ENCODE measurements at places on chromosomes 16 and 17.

- DNase-seq: no peak
Measured at GRCh38 chr17:63382826-63383225, 63.3 kb downstream of the CYB561 start.

DNA sequence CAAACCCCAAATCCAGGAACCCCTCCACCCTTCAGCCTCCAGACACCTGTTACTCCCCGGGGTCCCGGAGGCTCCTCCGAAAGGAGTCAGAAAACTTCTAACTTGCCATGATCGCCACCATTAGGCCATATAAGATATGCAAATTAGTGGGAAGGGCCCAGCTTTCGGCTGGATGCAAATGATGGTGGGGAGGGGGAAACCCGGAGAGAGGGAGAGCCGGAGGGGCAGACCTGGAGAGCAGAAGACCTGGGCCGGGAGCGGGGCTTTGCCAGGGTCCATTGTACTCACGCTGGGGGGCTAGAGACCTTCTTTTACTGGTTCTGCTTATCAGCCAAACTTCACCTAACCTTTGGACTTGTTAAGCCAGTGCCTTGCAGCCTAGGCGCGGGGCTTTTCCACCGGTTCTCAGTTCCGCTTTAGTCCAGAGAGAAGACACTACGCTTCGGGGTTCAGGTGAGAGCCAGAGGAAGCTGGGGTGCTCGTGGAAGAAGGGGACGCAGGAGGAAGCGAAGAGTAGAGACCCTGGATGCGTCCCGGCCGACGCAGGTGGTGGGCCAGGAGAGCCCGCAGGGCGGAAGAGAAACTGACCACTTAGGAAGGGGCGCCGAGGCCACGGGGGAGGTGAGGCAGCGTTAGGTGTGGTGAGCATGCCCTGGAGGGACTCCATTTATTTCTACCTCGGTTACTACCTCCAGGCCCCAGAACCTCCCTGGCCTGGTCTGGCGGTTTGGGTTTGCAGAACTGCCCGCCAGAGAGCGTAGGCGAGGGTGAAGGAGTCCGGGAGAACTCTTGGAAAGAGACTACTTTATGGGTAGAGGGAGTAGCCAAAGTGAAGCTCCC, at the start of gene HNF1B:
HNF1B (minus strand) TSS at position 99 of the 840 bp plus-strand sequence. CDS start 175 bp downstream, outside the sequence.
- DNase-seq: no peak

DNA sequence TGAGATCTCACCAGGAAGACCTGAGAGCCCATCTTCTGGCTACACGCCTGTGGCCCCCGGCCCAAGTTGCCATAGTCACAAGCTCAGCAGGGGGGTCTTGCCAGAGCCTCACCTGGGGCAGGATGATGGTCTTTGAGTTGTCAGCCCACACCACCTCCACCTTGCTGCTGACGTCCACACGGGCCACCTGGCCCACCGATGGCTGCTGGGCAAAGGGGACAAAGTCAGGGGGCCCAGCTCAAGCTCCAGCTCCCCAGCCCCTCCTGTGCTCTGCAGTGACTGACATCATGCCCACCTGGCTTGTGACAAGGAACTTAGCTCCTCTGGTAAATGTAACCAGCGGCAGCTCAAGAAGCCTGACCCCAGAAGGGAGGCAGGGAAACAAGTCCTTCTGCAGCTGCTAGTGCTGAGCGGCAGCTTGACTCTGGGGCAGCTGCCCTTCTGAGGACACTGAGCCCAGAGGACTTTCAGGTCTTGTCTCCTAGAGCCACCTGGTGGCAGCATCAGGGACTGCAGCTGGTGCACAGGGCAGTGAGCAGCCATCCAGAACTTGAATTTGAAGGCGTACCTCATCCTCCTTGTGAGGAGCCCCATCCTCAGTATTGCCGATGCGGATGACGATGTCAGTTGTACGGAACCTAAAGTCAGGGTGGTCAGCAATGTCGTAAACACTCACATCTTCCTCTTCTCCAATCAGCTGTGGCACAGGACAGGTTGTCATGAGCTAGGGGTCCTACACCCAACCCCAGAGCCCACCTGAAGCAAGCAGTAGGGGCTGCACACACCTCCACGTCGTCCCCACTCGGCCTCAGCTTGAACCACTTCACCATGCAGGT, 13.5 kb downstream of the SPHK1 start:
- DNase-seq: peak; percentile 21

- DNase-seq: peak; percentile 74
Measured at GRCh38 chr17:75130632-75131277, 787 bp downstream of the NT5C start.

DNA sequence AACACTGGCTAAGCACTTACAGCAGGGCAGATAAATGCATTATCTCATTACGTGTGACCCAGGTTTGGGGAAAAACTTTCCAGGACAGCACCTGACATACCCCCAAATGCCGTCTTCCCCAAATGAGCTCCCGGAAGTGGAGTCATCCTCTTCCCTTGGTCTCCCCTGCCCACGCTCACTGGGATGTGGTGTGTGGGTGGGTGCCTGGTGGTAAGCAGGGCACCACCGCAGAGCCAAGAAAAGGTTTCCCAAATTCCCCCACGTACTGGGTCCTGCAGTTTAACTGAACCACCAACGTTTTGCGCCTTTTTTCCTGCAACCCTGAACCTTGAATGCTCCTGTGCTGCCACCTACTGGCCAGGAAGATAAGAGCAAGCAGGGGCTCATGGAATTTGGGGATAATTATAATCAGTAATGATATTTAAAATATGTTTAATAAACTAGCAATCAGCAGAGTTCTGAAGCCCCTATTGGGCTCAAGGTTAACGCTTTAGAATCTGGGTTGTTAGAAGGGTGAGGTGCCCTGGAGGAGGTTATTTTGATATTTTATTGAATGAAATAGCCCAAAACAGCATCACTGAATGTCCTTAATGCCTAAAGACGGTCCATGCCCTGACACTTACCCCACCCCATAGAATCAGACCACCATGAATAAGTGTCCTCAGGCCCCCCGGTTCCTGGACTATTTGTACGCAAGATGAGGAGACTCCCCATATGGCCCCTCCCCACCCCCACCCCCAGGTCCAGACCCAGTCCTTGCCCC, 8.0 kb downstream of the SPPL2C start:
- peak; percentile 29 for DNase-seq

DNA sequence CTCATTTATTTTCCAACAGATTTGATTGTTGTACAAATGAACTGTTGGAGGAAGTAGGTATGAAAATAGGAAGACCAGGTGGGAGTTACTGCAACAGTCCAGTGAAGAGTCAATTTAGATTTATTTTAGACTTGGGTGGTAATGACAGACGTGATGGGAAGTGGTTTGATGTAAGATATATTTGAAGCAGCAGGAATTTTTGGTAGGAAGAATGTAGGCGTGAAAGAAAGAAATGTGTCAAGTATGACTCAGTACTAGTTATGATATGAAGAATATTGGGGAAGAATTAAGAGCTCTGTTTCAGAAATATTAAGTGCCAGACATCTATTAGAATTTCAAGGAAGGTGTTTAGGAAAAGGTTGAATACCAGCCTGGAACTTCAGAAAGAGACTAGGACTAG, 247.9 kb upstream of the AXIN2 start:
- no peak for DNase-seq

GRCh38 chr16:73193464-73193863, 145.5 kb upstream of the ZFHX3 start:
- DNase-seq: no peak

GRCh38 chr17:1170739-1171138, 9.0 kb downstream of the ABR start:
- DNase-seq: no peak

DNA sequence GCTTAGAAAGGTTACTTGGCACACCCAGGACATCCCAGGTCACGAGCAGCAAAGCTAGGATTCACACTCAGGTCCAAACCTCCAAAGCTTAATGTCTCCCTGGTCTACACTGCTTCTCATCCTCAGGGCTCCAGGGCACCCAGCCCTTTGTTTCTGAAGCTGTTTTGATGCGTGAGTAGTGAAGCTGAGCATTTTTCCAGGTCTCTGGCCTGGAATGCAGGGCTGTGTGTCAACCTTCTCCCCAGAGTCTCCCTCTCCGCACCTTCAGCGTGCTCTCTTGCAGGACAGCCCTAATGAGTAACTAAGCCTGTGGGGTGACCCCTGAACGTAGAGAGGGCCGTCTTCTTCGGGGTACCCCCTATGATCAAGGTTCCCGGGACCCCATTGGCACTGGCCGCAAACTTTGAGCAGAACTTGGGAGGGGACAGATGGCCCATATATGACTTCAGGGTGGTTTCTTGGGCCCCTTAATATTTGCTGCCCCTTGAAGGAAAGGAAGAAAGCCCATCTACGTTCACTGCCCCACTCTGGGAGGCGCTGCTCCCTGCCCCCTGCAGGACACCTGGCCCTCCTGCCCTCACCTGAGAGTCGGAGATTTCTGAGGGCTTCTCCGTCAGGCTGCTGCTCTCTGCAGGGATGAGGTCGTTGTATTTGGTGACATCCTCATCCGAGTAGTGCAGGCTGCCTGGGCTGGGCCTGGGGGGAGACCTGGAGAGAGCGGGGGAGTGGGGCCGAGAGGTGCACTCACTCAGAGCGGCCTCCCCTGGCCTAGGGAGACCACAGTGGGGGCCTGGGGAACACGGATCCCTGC, 36.4 kb upstream of the CDC42EP4 start:
- DNase-seq: no peak

DNA sequence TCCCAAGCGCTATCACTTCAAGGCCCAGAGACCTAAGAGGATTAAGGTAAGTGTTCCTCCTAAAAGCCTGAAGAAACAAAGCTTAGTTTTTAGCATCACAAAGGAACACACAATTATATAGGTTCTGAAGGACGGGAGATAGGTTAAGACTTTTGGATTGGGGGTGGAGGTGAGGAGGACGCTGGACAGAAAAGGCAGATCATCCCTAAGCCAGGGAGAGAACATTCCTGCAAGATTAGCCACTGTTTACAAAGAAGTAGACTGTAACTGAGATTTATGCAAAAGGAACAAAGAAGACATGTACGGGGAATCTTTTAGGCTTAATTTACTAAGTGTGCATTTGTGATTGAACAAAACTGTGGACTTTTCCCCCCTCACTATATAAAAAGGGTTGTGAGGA, 184.1 kb upstream of the IRX5 start:
- no peak for DNase-seq

DNA sequence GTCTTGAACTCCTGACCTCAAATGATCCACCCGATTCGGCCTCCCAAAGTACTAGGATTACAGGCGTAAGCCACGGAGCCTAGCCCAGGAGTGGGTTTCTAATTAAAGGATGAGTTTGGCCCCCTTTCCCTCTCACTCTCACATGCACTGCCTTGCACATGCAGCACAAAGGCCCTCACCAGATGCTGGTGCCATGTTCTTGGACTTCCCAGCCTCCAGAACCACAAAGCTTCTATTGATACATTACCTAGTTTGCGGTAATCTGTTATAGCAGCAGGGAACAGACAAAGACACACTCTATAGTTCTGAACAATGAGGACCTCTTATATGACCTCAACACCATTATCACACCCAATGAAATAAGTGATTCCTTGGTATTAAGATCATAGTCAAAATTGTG, 17.9 kb upstream of the ITGAD start:
- DNase-seq: no peak

GRCh38 chr17:3475812-3476610, at the start of gene ASPA:
ASPA (plus strand) TSS chr17:3475997; CDS start chr17:3476160, 163 bp downstream.
- DNase-seq: no peak

GRCh38 chr17:7064261-7064660, 15.8 kb downstream of the CLEC10A start:
- no peak for DNase-seq
